Breast epithelium (tissue), 4 donors: ENCODE measurements at places on chromosomes 2 and 18.
A peak's percentile ranks its signal among the peaks of the same experiment; 100 is the strongest.

DNA sequence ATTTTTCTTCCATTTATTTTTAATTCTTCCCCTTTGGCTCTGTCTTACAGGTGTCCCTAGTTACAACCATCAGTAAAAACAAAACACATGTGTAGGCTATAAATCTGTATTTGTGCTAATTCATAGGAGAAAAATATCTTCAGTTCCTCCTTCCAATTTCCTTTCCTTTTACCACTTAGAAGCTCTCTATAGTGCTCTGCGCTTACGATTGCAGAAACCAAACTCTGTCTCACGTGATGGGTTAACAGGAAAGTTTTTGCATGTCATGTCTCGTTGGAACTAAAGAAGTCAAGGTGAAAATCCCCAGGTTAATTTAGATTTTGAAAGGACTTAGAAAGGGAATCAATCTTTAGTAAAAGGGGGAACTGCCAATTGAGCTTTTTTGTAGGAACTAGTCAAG, 1390.5 kb upstream of the ZEB2 start:
- DNase-seq, result no peak

- no peak for DNase-seq
These were observed 6.5 kb upstream of the IMPA2 start for GRCh38 chr18:11974741-11975325.

DNA sequence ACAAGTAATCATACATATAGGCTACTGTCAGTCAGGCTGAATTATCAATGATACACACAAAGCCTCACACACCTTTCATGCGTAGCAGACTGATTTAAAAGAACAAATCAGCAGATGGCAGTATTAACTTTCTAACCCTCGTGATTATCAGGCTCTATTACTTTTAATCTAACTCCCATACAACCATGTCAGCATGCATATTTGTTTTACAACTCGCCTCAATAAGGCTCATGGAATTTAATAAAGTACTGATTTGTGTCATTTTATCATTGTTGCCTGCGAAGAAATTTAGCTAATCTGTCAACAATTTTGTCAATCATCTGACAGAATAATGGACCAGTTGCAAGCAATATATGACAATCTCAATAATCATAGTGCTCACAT, 82.8 kb downstream of the SLC25A12 start:
- no peak for DNase-seq

- no peak for DNase-seq
These were observed 63.3 kb upstream of the ALPP start for GRCh38 chr2:232315049-232315922.

GRCh38 chr2:217710211-217710765, 292.5 kb downstream of the TNS1 start:
- DNase-seq, result no peak

DNA sequence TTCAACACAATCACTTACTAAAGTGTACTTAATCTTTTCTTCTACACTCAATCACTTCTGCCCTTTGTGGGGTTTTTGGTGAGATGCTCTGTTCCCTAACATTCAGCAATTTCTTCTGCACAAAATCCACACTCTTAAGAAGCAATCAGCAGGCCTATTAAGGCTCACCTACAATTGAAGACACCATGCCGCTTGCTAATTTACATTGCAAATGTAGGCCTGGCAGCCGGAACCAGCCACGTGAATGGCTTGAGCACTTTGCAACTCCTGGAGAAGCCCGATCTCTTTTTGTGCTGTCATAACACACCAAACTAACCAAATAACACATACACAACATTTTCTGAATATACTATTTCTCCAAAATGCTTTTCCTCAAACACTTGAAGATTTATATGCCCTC, 66.3 kb downstream of the NYAP2 start:
- DNase-seq, result no peak

GRCh38 chr2:219634171-219634940, 6.9 kb downstream of the SLC4A3 start:
- DNase-seq, result no peak

DNA sequence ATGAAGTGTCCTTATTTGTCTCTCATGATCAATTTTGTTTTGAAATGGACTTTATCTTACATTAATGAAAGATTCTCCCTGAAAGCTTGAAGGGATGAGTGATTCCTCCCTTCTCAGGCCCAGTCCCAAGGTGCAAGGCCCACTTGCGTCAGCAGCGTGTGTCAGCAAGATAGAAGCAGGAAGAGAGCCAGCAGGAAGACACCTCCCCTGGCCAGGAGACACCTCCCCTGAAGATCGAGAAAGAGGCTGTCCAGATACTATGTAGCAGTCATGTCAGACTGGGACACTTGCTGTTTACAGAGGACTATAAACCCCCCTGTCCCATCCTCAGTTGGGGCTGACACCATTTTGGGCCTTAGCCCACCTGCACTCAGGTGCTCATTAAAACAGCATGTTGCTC, 38.3 kb downstream of the TIMM21 start:
- no peak for DNase-seq

- DNase-seq, result no peak
These were observed 426.2 kb downstream of the NCKAP5 start for GRCh38 chr2:133142087-133142486.

- DNase-seq, result no peak
These were observed 59.8 kb downstream of the SNTG2 start for GRCh38 chr2:1010415-1010930.

- no peak for DNase-seq
These were observed 46.0 kb downstream of the MCFD2 start for GRCh38 chr2:46869621-46870020.

DNA sequence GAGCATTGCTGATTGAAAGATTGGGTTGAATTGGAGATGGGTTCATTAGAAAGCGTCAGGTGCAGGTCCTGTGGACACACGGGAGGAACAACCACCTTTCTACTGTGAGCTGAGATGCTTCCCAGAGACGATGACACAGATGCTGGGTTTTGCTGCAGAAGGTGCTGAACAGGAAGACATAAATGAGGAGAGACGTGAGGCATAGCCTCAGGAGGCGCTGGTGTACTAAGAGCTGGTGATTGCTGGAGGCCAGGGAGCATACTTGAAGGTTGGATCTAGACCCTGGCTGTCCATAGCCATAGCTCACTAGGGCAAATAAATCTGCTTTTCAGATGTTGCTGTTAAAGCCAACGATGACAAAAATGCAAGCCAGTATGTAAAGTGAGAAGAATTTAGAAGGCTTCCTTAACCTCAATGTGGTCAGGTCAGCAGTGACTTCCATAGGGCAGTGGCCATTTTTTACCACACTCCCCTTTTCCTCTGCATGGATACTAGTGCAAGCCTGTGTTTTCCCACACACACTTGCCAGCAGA, 153.7 kb downstream of the SOX11 start:
- no peak for DNase-seq

GRCh38 chr18:24629921-24630320, 169.5 kb downstream of the HRH4 start:
- no peak for DNase-seq

DNA sequence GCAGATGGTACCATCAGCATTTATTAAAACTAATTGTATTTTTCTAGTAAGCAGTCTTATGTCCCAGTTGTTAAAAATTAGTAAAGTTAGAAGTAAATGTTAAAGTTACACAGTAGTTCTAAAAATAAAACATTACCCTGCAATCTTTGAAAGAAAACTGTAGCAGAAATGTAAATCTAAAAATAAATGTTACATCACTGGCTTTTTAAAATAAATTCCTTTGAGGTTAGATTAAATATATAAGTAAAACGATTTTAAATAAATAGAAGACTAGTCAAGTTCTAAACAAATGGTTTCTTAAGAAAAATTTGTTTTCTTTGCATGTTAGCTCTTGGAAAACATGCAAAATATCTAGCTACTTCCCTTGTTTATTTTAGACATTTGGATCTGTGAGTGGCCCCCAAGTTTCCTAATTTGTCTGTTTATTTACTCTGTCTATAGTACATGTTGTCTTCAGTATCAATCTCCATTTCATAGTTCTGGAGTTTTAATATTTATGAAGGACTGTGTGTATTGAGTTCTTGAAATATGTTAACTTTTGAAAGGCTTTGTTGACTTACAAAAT, 58.2 kb downstream of the GLS start:
- DNase-seq, result no peak

DNA sequence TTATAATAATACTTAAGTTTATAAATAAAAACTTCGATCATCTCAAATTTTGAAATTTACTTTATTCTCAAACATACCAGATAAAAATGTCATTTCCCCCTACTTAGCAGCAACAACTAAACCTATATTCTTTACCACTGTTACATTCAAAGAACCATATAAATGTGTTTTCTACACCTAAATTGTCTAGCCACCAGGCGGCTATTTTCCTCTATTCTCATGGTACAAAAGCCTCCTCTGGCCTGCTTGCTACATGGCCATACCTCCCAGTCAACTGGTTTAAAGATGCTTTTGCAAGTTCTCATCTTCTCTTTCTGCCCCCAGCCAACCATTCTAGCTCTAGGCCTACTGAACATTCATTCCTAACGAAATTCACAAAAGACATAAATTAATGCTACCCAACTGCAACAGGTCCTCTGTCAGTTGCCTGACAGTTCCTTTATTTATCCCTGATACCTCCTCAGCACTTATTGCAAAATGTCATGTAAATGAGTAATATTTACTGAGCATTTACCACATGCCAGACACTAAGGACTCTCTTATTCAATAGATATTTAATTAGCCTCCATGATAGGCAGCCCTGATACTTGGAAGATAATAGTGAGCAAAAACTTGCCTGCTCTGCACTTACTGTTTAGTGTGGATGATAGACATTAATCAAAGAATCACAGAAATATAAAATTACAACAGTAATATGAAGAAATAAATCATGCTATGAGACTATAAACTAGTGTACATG, 5.0 kb downstream of the C1D start:
- DNase-seq, result no peak

- DNase-seq, result no peak
These were observed 139.2 kb upstream of the MYO3B start for GRCh38 chr2:170038734-170039133.

GRCh38 chr18:31503011-31503410, 5.0 kb downstream of the DSG2 start:
- no peak for DNase-seq

GRCh38 chr18:6219116-6219717, 195.5 kb downstream of the L3MBTL4 start:
- DNase-seq, result no peak

GRCh38 chr2:186699742-186700141, 5.9 kb downstream of the FAM171B start:
- no peak for DNase-seq

DNA sequence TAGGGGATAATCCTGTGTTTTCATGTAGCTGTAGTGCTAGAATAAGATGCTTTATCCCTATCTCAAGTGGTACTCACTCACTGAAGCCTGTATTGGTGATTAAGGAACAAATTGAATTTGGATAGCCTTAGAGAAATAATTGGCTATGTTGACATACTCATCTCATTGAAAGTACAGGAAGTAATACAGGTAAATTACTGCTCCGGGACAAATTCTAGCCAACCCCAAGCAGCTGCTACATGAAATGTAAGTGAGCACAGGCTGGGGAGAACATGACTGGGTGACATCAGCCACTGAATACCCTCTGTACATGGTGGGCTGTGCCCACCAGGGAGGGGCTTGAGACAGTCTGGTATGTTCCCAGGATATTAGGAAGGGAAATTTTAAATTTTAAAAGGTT, 188.4 kb upstream of the RASGRP3 start:
- DNase-seq, result no peak

- no peak for DNase-seq
These were observed 32.2 kb upstream of the PTPN4 start for GRCh38 chr2:119727493-119727892.

GRCh38 chr2:190678444-190679162, 29.7 kb downstream of the NAB1 start:
- no peak for DNase-seq

GRCh38 chr2:71347517-71347916, 15.9 kb downstream of the ZNF638 start:
- DNase-seq, result no peak

DNA sequence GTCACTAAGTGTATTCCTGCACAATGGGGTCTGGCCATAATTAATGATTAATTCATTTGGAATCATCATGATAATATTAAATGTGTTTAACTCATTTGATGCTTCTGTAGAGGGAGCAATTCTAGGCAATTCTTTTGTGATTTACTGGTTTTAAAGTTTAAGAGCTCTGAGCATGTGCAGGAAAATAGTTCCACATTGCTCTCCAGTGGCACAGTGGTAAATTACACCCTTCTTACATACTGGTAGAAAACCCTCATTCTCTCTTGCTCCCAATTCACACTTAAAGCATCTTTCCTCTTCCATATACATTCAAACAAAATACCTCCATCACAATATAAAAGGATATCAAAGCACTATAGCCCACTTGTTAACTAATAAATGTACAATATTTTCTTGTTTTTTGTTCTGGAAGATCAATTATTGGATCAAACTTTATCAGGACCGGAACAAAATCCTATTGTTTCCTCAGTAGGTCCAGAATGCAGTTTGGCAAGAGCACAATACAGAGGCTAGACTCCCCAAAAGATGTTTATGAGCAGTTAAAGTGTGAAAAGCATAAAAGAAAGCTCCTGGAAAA, 844.3 kb downstream of the MBD2 start:
- no peak for DNase-seq

GRCh38 chr2:152858594-152859265, 140.3 kb downstream of the ARL6IP6 start:
- no peak for DNase-seq

- DNase-seq, result no peak
These were observed 40.5 kb upstream of the BMP10 start for GRCh38 chr2:68911709-68912108.

DNA sequence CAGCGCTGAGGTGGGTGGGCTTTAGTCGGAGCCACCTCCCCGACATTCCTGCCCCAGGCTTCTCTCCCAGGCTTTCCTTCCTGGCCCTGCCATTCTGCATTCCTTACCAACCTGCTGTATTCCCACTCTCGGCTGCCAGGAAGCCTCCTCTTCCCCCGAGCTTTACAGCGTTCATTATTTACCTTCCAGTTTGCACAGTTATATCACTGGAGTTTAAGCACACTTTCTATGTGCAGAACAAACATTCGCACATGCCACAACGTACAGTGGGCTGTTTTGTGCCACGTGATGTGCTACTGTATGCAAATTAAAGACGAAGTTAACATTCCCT, 246.3 kb downstream of the SOX11 start:
- no peak for DNase-seq

DNA sequence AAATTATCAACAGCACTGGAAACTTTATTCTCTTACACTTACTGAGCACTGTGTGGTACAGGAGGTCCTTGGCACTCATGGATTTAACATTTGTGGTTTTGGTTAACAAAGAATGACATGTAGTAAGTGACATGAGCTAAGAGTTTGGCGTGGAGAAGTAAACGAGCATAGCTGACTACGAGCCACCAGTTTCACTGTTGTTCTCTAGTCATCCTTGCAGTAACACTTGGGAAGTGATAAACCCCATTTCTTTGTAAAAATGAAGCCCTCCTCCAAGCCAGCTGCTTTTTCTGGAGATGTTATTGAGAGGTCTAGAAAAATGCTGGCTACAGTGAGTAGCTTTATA, 32.7 kb downstream of the QPCT start:
- peak; percentile 40 for DNase-seq

GRCh38 chr2:24924732-24925131, 4.7 kb upstream of the ADCY3 start:
- peak; percentile 30 for DNase-seq

- no peak for DNase-seq
These were observed 178.7 kb downstream of the ZNF385B start for GRCh38 chr2:179682756-179683155.

- DNase-seq, result peak; percentile 9
These were observed 98.4 kb downstream of the NDUFA10 start for GRCh38 chr2:239926587-239927232.

GRCh38 chr2:12167525-12168317, 421.3 kb downstream of the LPIN1 start:
- DNase-seq, result no peak
